ENCODE measurements at places on chromosomes 16 and 17.

DNA sequence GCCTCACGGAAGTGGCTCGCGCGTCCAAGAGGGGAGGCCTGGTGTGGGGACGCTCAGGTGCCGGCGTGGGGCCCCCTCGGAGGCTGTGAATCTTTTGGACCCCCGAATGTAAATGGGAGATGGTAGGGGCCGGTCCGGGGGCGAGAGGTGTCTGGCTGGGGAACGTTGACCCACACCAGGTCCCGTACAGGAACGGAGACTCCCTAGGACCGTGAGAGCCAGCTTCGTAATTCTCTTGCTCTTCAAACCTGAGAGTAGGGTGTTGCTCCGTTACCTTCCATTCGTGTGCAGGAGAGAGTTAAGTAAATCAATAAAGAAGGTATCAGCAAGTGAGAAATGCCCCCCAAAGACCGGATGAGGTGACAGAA is 481 bp downstream of the LYRM1 start:
- no peak for DNase-seq

- no peak for DNase-seq
Observed at GRCh38 chr17:29004081-29004692, 1.6 kb downstream of the SEZ6 start.

- DNase-seq: no peak
Observed at GRCh38 chr16:6274351-6274750, 1058.3 kb upstream of the RBFOX1 start.

GRCh38 chr17:42913522-42913921 is 12.9 kb downstream of the G6PC1 start:
- DNase-seq: no peak

Data from GM04504 (cell line).